GM06990 (cell line): ENCODE measurements at places on chromosomes 3 and 15.
A peak's percentile ranks its signal among the peaks of the same experiment; 100 is the strongest.

GRCh38 chr15:34904527-34904926 is 65.0 kb downstream of the AQR start:
- no peak for DNase-seq

DNA sequence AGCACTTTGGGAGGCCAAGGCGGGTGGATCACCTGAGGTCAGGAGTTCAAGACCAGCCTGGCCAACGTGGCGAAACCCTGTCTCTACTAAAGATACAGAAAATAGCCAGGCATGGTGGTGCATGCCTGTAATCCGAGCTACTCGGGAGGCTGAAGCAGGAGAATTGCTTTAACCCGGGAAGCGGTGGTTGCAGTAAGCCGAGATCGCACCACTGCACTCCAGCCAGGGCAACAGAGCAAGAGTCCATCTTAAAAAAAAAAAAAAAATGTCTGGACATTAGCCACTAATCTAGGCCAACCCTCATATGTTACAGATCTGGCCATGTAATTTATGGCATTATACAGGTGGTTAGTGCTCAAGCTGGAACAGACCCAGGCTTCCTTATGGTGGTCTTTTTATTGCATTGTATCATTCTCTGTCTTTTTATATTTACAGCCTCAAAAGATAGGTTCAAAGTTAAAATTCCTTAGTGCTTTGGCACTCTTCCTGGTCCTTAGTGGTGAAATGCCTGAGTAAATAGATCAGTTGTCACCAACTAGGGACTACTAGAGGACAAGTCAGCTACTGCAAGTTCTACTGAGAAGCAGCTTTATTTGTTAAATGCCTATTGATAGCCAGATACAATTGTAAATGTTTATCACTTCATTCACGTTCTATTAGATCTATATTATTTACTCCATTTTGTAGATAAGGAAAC is 16.0 kb downstream of the STARD9 start:
- no peak for DNase-seq

- DNase-seq, result no peak
These were observed 37.6 kb downstream of the VIPR1 start for GRCh38 chr3:42539871-42540714.

- DNase-seq, result no peak
These were observed 16.2 kb downstream of the RBP2 start for GRCh38 chr3:139460076-139460475.

GRCh38 chr3:22326305-22326704 is 575.3 kb upstream of the ZNF385D start:
- no peak for DNase-seq

GRCh38 chr15:82852941-82853561 is 43.6 kb downstream of the WHAMM start:
- no peak for DNase-seq

DNA sequence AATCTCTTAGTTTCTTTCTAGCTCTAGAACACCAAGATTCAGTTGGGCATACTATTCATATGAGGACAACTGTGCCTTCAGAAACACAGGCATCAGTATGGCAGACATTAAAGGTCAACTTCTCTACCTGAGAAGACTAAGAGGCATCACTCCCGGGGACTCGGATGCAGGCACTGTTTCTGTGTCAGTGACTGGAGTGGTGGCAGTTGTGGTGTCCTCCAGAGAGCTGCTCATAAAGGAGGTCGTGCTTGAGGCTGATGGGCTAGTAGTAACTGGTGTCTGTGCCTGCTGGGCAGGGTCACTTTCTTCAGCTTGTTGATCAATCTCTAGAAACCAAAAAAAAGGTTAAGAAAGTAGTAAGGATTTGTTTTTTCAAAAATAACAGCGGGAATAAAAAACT is 75.2 kb downstream of the FBXL22 start:
- no peak for DNase-seq

DNA sequence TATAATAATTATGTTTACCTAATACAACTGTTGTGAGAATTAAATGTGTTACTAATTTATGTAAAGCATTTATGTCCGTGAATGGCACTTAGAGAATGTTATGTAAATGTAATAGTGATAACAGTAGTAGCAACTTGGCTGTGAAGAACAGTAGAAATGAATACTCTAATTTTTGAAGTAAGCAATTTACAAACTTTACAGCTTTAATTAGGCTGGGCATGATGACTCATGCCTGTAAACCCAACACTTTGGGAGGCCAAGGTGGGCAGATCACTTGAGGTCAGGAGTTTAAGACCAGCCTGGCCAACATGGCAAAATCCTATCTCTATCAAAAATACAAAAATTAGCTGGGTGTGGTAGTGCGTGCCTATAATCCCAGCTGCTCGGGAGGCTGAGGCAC is 33.9 kb upstream of the IREB2 start:
- no peak for DNase-seq

DNA sequence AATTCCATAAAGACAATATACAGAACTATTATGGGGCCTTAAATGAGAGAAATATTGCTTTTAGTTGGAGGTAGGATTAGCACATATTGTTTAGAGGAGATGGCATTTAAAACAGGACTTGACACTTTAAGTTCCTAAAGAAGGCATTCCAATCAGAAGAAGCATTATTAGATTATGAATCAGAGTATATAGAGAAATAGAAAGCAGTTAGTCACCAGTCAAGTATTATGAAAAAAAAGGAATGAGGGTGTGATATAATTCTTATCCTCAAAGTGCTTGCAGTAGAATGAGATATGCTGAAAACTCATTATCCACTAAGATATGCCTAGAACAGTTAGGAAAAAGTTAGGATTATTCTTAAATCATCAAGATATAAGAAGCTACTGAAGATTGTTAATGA is 456.2 kb downstream of the ZNF385D start:
- DNase-seq, result no peak

- DNase-seq, result no peak
These were observed 144.6 kb upstream of the TMCO5A start for GRCh38 chr15:37789881-37790280.

DNA sequence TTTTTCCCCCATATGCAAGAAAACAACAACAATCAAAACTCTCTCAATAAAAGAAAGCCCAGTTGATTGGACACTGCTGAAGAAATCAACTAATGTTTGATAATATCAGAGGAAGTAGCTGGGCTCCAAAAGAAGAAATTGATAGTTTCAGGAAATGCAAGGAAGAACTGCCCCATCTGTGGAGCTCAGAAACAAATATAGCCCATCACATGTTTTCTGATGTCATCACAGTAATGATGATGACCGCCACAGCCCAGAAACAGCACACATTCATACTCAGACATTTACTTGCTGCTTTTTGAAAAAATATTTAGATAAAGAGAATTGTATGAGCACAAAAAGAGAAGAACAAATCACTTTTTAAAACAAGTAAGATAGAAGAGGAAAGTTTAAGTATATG is 67.6 kb downstream of the GOLIM4 start:
- no peak for DNase-seq

DNA sequence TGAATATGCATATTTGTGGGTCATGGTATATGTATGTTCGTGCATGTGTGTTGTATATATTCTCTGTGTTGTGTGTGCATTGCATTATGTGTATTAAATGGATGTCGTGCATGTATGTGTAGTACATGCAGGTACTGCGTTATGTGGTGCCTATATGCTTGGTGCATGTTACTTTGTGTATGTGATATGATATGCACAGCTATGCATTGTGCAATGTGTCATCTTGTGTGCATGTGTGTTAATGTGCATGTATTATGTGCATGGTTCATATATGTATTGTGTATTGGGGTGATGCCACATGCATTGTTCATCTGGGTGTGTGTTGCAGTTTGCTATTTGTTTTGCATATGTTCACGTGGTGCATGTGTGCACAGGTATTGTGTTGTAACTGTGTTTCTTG is 2.9 kb downstream of the GALNT15 start:
- no peak for DNase-seq

DNA sequence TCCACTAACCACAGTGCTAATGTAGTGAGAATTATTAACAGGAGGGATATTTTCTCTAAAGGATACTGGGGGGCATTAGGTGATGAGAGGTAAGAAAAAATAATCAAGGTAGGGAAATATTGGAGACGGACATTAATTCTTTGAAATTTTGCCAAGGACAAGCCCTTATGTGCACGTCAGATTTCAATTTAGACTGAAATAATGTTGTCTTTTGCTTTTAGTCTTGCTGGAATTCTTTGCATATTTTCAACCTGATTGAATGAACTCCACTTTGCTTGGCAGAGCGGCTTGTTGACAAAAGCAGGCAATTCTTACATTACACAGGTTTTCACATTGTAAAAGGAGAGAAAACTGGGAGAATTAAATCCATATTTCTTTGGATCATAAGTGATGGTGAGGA is 25.0 kb upstream of the C3orf52 start:
- no peak for DNase-seq

DNA sequence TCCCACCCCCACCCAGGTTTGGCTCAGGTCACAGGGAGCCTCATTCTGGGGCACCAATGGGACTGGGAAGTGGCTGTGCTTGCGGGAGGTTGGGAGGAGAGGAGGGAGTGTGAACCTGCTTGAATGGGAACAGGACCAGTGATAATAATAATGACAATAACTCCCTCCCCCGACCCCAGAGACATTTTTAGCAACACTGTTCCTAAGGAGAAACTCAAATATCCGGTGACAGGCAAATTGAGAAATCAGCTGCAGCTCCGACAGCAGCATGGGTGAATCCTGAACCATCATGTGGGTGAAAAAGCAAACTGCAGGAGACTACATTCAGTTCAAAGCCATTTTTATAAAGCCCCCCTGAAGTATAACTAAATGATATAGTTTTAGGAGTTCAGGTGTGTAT is 11.6 kb upstream of the RPL29 start:
- DNase-seq, result no peak

GRCh38 chr3:152288681-152289080 is 20.0 kb downstream of the MBNL1 start:
- DNase-seq, result no peak

GRCh38 chr15:88243895-88244787 is 12.4 kb downstream of the NTRK3 start:
- no peak for DNase-seq

DNA sequence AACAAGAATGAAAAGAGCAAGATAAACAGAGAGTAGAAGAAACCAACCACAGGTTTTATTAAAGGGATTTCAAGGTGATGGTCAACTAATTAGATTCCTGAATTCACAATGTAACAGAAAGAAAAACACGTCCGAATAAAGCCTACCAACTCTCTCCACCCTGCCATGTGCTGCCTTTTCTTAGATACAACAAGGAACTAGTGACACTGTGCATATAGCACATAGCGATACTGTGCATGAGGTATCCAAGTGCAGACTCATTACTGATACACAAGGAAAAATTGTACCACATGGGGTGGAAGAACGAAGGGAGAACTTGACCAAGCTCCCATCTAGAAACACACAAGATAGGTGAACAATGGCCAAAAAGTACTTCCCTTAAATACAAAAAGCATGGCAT is 154.6 kb downstream of the MAGI1 start:
- DNase-seq, result no peak

GRCh38 chr3:56294286-56294685 is 174.0 kb downstream of the ERC2 start:
- DNase-seq, result no peak

- no peak for DNase-seq
These were observed 955.3 kb downstream of the EPHA3 start for GRCh38 chr3:90062631-90063200.

- no peak for DNase-seq
These were observed 7.2 kb downstream of the DAPK2 start for GRCh38 chr15:64038878-64039610.

GRCh38 chr3:146496251-146496650 is 26.9 kb upstream of the PLSCR2 start:
- DNase-seq, result no peak

DNA sequence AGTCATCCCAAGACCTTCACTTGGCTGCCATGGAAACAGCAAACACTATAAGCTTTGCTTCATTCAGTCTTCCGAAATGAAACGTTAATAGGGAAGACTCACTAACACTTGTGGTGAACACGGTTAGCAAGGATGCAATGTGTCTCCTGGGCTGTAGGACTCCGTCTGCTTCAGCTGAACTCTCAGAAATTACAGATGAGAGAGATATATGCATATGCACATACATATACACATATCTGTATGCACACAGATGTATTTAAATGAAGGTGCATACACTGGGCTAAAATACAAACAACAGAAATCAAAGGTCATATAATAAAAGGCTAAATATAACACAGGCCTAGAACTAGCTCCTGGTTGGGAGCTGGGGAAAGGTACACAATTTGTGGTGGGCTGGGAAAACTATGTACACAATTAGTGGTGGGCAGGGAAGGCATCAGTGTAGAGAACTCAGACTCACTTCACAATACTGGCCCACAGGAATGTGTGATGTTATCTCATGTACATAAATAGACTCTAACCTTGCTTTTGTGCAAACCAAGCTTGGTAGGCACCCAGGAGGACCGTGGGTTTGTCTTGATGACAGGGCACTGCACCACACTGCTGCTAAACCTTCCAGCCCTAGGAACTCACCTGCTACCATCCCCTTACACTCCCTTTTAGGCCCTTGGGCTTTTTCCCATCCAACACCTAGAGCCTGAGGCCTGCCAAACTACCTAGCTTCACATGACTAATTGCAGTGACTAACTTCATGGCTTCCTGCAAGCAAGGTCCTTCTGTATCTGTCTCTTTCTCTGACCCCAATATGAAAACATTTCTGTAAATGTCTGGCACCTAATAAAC is 873.1 kb downstream of the NSUN3 start:
- DNase-seq, result no peak

- no peak for DNase-seq
These were observed 2.4 kb upstream of the C3orf20 start for GRCh38 chr3:14672588-14672987.

- no peak for DNase-seq
These were observed 105.3 kb downstream of the MAP4 start for GRCh38 chr3:47910777-47911440.

DNA sequence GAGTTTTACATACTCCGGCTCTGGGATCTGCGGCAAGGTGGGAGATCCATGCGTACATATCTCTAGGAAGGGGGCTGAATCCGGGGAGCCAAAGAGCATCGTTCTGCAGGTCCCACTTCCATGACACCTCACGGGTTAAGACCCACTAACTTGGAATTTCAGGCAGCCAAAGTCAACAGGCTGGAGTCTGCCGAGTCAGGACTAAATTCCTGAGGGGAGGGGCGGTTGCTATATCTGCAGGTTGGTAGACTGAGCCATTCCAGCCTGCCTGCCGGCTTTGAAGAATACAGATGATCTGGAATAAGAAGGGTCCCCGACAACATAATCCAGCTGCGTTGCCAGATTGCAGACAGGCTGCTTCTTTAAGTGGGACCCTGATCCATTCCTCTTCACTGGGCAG is 65.4 kb upstream of the PEX5L start:
- DNase-seq, result no peak

GRCh38 chr3:189169728-189170127 is 2.0 kb upstream of the TPRG1 start:
- DNase-seq, result no peak

- peak; percentile 89 for DNase-seq
These were observed at the start of gene KAT2B for GRCh38 chr3:20039765-20040547. TSS of gene KAT2B (plus strand) at chr3:20040446. CDS start at chr3:20040478, 32 bp downstream.
